Activated gamma-delta T cell (primary cell): ENCODE measurements at places on chromosomes 11 and 22.

- DNase-seq, result no peak
These were observed 36.4 kb downstream of the RAB30 start for GRCh38 chr11:83035070-83035854.

GRCh38 chr22:50076646-50077535 lies 8.3 kb downstream of the MLC1 start:
- DNase-seq, result no peak

GRCh38 chr11:87597725-87598124 lies 560.0 kb downstream of the TMEM135 start:
- DNase-seq, result no peak

DNA sequence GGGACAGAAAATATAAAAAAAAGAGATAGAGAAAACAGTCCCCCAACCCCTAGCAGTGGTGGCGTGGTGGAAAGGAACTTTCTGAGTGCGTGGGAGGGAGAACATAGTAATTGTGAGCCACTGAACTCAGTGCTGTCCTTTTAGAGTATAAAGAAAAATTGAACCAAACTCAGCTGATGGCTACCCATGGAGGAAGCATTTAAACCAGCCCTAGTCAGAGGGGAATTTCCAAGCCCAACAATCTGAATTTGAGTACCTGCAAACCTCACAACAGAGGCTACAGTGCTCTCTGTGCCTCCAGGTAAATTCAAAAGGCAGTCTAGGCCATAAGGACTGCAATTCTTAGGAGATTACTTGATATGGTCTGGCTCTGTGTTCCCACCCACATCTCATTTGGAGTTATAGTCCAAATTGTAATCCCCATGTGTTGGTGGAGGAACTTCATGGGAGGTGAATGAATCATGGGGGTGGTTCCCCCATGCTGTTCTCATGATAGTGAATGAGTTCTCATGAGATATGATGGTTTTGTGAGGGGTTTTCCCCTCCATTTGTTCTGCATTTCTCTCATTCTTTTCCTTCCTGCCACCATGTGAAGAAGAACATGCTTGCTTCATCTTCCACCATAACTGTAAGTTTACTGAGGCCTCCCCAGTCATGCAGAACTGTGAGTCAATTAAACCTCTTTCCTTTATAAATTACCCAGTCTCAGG lies 687.8 kb downstream of the FAM181B start:
- DNase-seq, result no peak

GRCh38 chr22:20607157-20607907 lies 99.9 kb downstream of the MED15 start:
- DNase-seq, result no peak

DNA sequence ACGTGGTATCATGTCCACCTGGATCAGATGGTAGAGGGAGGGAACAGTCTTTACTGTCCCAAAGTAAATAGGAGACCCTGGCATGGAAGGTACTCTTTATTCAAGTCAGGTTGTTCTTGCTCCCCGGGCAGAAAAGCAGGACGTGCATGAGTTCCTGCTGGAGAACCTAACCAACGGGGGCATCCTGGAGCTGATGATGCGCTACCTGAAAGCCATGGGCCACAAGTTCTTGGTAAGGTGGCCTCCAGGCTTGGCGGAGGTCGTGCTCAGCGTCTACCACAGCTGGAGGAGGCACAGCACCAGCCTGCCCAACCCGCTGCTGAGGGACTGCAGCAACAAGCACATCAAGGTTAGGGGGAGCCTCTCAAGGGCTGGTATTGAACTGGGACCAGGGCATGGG lies 48.7 kb downstream of the CABIN1 start:
- no peak for DNase-seq

GRCh38 chr11:74685905-74686304 lies 45.3 kb downstream of the CHRDL2 start:
- no peak for DNase-seq
